ENCODE measurements at places on chromosomes 3 and 15.

DNA sequence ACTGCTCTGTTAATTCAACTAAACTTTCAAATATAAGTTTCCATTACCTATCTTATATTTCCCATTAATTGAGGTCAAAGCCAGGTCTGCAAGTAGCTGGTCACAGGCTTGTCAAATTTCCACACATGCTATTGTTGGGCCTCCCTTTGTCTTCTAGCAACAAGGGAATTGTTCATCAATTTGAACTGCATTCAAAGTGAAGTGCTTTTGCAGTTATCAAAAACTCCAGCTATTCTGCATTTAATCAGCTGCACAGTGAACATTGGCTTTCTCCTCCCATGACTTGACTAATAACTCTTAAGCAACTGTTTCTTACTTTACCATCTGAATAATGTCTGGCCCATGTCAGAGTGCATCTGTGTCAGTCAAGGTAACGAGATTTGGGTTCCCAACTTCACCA lies 198.4 kb downstream of the KCNH8 start:
- no peak for DNase-seq

- DNase-seq, result peak; percentile 38
Measured at GRCh38 chr3:195208183-195208582, 62.8 kb downstream of the XXYLT1 start.

- no peak for DNase-seq
Measured at GRCh38 chr3:189824629-189825312, 193.6 kb downstream of the TP63 start.

- no peak for DNase-seq
Measured at GRCh38 chr3:192239956-192240355, 487.4 kb downstream of the FGF12 start.

DNA sequence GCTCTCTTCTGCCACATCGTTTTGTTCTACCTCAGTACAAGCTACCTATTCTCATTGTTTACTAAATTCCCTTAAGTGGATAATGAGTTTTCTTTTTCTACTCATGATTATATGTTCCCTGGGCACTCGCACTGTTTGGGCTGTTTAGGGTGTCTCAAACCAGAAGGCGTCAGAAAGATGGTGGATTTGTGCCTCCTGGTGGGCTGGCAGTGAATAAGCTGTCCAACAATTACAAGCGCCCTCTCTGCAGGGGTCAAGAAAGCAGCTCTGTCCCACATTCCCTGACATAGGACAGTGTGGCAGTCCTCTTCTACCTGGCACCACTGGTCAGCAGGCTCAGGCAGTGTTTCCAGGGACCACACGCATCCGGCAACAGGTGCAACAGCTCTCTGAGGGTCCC lies 173.4 kb upstream of the PPP2R3A start:
- DNase-seq, result no peak

GRCh38 chr3:30181178-30181465 lies 425.3 kb upstream of the TGFBR2 start:
- DNase-seq, result no peak

DNA sequence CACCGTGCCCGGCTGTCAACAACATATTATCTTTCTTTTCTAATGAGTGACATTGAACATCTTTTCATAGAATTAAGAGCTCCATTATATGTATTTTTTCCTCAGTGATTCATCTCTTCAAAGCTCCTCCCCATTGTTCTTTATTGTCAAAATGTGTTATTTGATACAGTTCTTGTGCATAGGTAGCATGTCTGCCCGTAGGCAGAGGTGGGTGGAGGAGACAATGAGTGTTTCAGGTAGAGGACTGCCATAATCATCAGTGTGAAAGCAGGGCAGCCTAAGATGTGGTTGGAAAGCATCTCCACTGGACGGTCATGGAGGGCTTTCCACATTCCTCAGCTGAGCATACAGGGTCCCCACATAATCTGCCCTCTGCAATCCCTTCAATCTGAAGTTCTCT lies 452.0 kb upstream of the MCTP2 start:
- no peak for DNase-seq

- no peak for DNase-seq
Measured at GRCh38 chr15:65032801-65033537, 3.5 kb upstream of the MTFMT start.

DNA sequence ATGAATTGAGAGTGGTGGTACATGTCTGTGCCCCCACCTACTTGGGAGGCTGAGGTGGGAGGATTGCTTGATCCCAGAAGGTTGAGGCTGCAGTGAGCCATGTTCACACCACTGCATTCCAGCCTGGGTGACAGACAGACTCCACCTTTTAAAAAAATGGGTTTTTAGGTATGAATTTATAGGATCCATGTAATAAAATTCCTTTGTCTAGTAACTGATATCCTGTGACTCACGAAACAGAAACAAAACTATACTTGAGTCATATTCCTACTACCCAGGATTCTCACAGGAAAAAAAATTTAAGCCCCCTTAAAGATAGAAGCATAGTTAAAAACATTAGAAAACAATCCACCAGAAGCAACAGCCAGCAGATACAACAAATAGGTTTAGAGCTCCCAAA lies 10.0 kb upstream of the CRTC3 start:
- no peak for DNase-seq

DNA sequence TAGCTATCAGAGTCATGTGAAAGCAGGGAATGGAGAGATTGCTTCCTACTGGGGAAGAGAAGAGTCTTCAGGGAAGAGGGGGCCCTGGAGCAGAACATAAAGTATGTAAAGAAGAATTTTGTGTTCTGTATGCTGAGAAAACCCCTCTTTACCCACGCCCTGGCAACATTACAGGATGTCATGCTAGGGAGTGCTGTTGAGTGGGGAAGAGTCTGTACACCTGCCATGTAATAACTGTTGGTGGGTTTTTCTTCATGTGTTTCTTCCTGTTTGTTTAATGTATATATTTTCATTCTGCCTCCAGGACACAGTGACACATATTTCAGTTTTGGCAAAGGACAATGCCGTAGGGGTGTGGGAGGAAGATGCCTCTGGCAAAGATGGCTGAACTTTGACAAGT lies 122.8 kb upstream of the LPP start:
- no peak for DNase-seq

DNA sequence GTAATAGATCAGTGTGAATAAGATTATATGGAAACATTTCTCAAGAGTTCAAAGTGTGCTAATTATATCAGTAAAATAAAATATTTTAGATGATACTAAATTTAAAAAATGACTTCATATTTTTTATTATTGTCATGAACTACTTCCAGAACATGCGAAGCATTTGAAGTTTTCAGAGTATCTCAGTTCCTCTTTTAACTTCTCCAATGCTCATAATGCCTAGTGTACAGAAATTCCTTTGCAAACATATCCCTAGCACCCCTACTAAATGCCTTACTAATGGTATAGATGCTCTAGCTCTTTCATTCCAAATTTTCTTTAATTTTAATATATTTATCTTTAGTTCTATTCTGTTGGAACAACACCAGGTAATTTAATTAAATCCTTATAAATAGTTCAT lies 580.4 kb downstream of the CADM2 start:
- DNase-seq, result no peak

DNA sequence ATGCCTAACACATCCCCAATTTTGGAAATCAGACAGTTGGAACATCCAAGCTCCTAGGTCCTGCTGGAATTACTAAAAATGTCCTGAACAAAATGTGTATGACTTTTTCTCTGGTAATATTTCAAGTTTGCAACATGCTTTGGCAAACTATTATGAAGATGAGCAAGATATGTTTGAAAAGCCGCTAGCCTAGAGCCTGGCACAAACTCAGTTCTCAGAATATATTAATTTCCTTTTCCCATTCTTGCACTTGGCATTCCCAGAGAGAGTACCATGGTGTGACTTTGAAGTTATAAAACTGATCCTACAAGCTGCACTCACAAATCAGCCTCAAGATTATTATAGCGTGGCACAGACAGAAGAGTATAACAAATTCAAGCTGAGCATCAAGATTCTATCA lies 1031.1 kb downstream of the NTRK3 start:
- no peak for DNase-seq

DNA sequence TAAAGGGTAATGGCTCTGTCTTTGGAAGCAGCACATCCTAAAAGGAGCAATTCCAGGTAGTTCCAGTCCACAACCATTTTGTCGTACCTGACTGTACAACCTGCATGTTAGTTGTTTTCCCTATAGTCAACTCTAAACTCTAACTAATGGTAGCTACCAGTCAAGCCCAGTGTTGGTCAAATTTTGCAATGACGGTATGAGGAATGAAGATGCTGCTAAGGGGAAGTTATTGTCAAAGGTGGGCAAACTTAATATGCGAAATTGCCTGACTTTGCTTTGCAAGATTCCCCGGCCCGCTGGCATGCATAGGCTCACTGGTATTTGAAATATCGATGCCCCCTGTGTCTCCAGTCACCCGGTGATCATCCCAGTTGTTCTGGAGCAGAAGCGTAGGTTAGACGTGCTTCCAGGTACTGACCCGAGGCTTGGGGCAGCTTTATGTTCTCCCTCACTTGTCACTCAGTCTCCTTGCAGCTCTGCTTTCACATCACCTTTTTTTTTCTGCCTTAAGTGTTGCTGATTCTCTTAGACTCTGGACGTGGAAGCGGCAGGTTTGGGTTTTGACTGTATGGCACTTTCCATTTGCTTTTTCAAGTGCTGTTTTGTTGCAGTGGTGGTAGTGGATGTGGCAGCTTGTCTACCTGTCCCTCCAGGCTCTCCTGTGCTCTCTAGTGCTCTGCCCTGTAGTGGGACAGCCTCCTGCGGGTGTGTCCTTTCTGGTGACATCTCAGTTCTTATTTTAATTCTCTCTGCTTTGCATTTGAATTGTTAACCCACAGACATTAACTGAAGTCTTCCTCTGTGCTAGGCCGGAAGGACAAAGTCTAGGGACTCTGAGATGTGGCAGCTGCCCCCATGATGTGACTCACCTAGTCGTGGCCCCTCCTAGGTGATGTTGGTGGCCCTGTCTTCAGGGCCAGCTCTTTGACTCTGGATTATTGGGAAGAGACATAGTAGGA lies 95.8 kb upstream of the UMPS start:
- DNase-seq, result no peak

DNA sequence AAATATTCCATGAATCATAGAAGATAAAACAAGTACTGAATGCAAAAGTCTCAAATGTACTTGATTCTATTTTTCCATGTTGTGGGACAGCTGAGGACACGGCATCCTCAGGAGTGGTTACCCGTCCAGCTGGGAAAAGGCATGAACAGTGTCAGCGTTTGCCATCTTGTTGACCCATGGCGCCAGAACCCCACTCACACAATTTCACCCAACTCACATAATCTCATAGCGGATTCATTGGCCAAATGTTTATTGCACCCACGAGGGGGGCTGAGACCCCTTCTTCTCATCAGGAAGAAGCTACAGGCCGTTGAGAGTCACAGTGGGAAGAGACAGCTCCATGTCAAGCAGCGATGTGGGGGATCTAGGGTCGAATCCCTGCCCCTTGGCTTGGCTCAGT lies 72.9 kb downstream of the OCA2 start:
- no peak for DNase-seq

DNA sequence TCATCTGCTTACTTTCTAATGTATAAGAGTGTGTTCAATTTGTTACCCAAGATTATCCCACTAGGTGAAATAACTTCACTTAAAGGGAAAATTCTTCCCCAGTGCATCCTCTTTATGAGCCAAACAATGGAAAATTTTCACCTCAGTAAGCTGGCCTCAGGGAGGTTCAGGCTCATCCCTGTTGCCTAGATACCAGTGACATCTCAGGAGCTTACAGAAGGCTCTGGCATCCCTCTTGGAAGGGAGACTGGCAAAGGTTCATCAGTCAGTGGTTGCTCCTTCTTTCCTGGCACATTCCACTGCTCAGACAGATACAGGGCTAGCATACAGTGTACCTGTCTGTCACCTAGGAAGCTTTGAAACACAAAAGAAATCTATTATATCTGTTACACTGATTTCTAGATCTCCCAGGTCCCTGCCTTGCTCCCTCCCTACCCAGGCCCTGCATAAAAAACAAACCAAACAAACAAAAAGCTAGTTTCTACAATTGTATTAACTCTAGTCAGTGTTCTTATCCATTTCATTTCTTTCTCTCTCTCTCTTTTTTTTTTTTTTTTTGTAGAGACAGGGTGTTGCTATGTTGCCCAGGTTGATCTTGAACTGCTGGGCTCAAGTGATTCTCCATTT lies 1.7 kb downstream of the IP6K2 start:
- DNase-seq, result no peak

DNA sequence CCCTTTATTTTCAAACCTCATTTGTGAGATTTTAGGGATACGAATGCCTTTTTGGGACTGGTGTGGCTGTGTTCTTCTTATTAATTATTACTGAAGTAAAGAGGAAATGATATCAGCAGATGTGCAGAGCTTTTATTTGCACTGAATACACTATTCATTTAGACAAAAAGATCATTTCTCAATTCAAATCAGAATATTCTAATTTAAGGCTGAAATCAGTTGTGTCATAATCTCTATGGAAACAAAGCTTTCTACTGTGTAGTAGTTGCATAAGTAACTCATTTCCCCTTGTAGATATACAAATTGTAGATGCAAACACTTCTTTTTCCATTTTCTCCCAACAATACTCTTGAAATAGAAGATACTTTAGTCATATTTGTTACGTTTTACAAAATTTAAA lies 56.0 kb downstream of the PDE8A start:
- no peak for DNase-seq

GRCh38 chr15:99250857-99251841 lies at the start of gene LRRC28:
TSS of gene LRRC28 (plus strand) at chr15:99251481. CDS start at chr15:99255958, 4,477 bp downstream.
- DNase-seq, result peak; percentile 78

DNA sequence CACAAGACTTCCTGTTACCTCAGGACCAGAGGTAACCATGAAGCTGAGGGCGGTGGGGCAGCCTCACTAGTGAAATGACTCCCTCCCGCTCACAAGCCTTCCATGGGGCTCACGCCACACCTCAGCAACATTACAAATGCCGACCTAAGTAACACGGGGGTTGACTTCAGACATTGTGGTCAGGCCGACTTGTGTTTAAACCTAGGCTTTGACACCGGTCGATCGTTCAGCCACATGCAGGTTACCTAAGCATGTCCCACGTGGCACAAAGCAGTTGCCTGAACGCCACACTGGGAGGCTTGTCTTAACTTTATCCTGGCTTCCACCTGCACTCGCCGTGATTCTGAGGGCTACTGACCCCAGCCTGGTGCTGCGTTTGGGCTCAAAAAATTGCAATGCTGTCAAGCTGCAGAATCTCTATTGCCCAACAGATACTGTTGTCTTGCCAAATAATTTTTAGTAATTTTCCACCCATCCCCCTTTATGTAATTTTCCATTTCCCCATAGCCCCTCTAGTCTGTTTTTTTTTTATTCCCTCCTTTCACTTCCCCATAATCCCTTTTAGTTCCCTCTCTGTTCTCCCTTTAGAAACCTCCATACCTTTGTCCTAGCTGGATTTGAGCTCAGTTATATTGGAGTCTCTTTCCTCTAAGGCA lies 158.6 kb upstream of the RGMA start:
- no peak for DNase-seq

- DNase-seq, result no peak
Measured at GRCh38 chr3:69231929-69232440, 109.6 kb upstream of the LMOD3 start.

GRCh38 chr3:55816794-55817576 lies 329.9 kb upstream of the WNT5A start:
- DNase-seq, result no peak

DNA sequence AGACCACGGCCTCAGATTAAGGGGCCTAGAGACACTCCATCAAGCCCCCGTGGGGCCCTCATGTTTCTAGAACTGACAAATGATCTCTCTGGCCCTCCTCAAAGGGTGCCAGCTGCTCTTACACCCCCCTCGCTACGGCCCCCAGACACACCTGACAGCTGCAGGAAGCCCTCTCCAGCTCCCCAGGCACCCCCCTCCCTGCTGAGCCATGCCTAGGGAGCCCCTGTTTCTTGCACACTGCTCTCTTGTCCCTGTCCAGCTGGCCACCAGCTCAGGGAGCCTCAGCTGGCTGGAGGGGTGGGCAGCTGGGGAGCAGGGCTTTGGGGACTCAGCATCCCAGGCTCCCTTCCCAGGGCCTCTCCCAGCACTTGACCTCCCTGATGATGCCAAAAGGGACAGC lies 14.8 kb downstream of the TNK2 start:
- DNase-seq, result no peak
